NCI-H1417 (cell line): ENCODE measurements at places on chromosomes 1 and 21.
A peak's percentile ranks its signal among the peaks of the same experiment; 100 is the strongest.

DNA sequence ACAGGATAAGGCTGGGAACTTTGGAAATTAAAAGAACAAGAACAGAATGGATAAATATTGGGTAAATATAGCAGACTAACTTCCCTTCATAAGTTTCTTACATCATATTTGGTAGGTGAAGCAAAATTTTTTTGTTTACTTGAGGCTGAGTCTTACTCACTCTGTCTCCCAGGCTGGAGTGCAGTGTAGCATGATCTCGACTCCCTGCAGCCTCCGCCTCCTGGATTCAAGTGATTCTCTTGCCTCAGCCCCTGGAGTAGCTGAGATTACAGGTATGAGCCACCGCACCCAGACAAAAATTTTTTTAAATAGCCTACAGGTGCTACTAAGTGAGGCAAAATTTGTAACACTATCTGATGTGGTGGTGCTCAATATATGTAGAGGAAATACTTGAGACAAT, 50.7 kb downstream of the TM2D1 start:
- peak; percentile 65 for DNase-seq

GRCh38 chr1:2598329-2598931, 11.9 kb downstream of the PRXL2B start:
- DNase-seq, result no peak

DNA sequence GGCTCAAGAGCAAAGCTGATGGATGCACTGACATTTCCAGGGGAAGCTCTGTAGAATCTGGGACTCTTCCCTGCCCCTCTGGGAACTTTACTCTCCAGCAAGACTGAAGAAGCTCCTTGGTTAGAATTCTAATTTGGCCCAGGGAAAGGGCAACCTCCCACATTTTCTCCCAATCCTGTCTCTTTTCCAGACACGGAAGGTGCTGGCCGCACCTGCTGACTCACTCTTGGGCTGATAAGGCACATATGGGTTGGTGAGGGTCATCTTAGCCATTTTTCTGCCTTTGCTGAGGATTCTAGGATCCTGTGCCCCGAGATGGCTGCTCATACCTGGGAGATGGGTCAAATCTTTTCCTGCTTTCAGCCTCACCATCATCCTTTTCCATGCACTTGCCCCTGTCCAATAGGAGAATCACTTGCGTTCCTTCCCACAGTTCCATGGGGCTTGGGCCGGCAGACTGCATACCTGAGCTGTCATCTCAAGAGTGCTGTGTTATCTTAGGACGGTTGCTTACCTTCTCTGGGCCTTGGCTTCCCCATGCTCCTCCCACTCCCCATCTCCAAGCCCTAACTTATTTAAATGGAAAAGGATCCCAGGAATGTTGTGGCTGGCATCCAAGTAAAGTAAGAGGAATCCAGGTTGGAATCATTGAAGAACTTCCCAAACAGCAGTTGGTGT, 1.3 kb downstream of the TINAGL1 start:
- DNase-seq, result no peak

DNA sequence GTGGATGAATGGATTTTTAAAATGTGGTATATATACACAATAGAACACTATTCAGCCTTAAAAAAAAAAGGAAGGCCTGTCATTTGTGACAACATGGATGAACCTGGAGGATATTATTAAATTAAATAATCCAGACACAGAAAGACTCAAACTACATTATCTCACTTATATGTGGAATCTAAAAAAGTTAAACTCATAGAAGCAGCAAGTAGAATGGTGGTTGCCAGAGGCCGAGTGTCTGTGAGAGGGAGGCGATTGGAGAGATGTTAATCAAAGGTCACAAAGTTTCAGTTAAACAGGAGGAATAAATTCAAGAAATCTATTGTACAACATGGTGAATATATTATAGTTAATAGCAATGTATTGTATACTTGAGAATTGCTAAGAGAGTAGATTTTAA, 39.7 kb downstream of the ZC3H11B start:
- DNase-seq, result no peak

DNA sequence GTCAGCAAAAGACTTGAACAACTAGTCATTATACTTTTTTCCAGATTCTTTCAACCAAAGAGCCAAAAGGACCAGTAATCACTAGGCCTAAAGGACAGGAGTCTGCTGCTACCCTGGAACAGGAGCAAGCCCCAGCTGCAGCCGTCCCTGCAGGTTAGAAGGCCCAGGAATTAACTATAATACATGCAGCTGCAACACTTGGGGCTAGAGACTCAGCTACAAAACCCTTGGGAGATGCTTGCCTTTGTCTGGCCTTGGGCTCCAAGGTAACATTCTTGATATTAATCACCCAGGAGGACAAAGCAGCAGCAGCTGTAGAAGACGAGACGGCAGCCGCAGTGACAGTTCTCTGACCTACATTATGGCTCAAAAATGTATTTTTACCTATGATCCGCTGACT, 841.2 kb upstream of the ADGRL4 start:
- DNase-seq, result peak; percentile 38

DNA sequence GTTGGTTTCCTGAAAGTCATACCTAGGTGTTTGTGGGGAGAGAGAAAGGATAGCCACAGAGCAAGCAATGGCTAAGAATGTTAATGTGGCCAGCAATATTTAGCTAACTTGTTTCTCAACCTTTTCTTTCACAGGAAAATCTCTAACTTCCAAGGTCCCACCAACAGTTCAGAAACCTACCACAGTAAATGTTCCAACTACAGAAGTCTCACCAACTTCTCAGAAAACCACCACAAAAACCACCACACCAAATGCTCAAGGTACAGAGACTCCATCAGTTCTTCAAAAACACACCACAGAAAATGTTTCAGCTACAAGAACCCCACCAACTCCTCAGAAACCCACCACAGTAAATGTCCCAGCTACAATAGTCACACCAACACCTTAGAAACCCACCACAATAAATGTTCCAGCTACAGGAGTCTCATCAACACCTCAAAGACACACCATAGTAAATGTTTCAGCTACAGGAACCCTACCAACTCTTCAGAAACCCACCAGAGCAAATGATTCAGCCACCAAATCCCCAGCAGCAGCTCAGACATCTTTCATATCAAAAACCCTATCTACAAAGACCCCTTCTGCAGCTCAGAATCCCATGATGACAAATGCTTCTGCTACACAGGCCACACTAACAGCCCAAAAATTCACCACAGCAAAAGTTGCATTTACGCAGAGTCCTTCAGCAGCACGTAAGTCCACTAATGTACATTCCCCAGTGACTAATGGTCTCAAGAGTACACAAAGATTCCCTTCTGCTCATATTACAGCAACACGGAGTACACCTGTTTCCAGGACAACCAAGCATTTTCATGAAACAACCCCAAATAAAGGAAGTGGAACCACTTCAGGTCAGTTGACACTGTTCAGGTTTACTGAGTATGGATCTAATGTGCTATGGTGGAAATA, 15.3 kb downstream of the CD55 start:
- DNase-seq, result peak; percentile 40

GRCh38 chr1:178345238-178345637, 151.5 kb downstream of the CLEC20A start:
- no peak for DNase-seq

GRCh38 chr1:6507461-6507911, 16.0 kb upstream of the PLEKHG5 start:
- no peak for DNase-seq

GRCh38 chr1:47406966-47407365, 9.1 kb upstream of the FOXE3 start:
- no peak for DNase-seq

GRCh38 chr1:104387716-104388508, 638.2 kb downstream of the AMY1C start:
- DNase-seq, result no peak

- DNase-seq, result no peak
Measured at GRCh38 chr1:71464016-71464415, 383.2 kb upstream of the ZRANB2 start.

DNA sequence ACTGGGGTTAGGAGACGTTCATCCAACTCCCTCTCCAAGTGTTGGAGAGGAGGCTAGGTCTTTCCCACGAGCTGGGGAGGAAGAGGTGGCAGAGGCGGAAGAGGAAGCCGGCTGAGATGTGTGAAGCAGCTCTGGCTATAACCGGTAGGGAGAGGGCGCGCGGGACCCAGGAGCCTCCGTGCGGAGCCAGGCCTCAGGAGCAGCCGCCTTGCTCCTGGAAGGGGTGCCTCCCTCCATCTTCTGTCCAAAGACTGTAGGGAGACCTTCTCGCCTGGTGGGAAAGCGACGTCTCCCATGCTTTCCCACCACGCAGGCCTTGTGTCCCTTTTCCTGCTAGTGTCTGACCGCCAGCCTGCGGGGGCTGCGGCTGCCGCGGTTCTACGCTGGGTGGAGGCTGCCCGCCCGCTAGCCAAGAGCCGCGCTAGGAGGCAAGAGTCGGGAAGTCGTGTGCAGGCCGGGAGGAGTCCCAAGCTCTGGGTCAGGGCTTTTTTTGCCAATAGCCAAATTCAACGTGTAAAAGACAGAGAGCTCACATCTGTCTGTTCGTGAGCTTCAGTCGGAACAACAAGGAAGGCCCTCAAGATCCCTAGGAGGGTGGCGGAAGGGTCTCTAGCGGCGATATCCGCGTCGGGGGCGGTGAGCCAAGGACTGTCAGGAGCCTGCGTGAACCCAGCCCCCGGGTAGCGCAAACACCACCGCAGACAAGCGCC, 8.4 kb upstream of the NBPF11 start:
- no peak for DNase-seq

GRCh38 chr1:198054510-198054909, 102.3 kb upstream of the NEK7 start:
- no peak for DNase-seq

GRCh38 chr1:186679924-186680244, 339 bp downstream of the PTGS2 start:
- DNase-seq, result no peak
